ENCODE measurements at places on chromosomes 5 and 9. TPM values are rescaled to one million over a fixed set of nuclear protein-coding genes. Genes with fewer than 3 reads are reported as not detected.
A peak's percentile ranks its signal among the peaks of the same experiment; 100 is the strongest.

The PCDHB4 gene
- 1.3 TPM for total RNA-seq

- no peaks in the 10 kb centered on the region for H3K36me3 ChIP-seq
- peak; percentile 44 for DNase-seq
- H3K27ac ChIP-seq, result no peak overlapping the region
- no peak overlapping the region for H3K4me3 ChIP-seq
- H3K4me1 ChIP-seq, result no peaks in the 10 kb centered on the region
Observed at GRCh38 chr9:113520109-113520642, 56.6 kb downstream of the RGS3 start.

DNA sequence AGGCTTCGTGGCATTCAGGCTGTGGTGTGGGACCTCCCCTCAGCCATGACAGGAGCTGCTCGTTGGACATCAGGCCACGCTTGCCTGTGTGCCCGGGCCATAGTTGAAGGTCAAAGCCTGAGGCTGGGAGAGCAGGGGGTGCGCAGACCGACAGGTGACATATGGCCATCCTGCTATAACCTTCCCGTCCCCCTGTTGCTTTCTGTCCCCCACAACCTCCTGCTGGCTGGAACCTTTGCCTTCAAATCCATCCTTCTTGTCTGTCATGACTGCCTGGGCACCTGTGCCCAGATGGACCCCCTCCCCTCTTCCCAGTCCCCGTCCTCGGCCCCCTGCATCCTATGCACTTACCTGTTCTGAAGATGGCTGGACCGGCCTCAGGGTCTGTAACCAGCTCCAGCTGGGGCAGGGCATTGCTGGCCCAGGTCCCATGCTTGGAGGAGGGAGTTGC is 83.2 kb downstream of the WNK2 start:
- H3K27me3 ChIP-seq, result peaks cover 26% of the 10 kb centered on the region
- no peaks in the 10 kb centered on the region for H3K36me3 ChIP-seq
- no peak overlapping the region for H3K27ac ChIP-seq
- no peak overlapping the region for H3K4me3 ChIP-seq
- H3K4me1 ChIP-seq, result no peaks in the 10 kb centered on the region

DNA sequence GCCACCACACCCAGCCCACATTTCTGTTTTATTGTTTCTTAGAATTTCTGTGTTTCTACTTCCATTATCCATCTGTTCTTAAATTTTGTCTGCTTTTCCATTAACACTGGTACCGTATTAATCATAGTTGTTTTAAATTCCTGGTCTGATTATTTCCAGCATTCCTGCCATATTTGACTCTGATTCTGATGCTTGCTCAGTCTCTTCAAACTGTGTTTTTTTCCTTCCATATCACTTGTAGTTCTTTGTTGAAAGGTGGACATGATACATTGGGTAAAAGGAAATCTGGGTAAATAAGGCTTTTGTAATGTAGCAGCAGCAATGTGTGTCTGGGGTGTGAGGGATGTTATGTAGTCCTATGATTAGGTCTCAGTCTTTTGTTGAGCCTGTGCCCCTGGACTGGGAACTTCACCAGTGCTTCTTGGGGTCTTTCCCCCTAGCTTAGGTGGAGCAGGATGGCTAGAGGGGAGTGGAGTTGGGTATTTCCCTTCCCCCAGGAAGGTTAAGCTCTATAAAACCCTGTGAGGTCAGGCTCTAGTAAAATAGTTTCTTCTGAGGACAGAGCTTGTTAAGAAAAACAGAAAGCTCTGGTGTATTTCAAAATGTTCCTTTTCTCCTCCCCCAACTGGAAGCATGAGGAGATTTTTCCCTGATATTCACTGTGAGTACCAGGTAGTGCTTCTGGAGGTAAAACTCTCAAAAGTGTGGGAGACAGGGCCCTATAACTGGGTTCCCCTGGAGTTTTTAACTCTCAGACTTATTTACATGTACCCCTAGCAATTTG is 10.1 kb upstream of the TMOD1 start:
- no peak for DNase-seq
- no peak overlapping the region for H3K4me3 ChIP-seq
- H3K36me3 ChIP-seq, result peaks cover 2% of the 10 kb centered on the region
- H3K27ac ChIP-seq, result no peak overlapping the region
- H3K27me3 ChIP-seq, result no peaks in the 10 kb centered on the region
- no peaks in the 10 kb centered on the region for H3K4me1 ChIP-seq

DNA sequence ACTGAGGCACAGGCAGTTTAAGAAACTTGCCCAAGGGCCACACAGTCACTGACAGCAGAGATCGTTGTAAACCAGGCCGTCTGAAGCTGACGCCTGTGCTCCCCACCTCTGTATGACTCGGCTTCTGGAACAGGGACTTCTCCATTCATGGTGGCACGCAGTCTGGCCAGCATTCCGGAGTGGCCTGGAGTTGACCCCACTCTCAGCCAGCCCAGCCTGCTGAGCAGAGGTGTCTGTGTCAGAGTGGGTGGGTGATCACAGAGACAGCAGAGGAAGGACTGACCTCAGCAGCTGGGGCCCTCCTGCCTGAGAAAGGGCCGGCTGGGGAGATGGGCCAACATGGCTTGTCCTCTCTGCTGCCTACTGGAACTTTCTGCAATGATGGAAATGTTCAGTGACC is 12.6 kb downstream of the LRSAM1 start:
- peaks cover 67% of the 10 kb centered on the region for H3K36me3 ChIP-seq
- H3K4me1 ChIP-seq, result no peaks in the 10 kb centered on the region
- H3K4me3 ChIP-seq, result no peak overlapping the region

GRCh38 chr5:76190356-76190755 is 107.2 kb downstream of the SV2C start:
- no peak overlapping the region for H3K4me3 ChIP-seq
- no peaks in the 10 kb centered on the region for H3K4me1 ChIP-seq
- no peak overlapping the region for H3K27ac ChIP-seq
- no peak for DNase-seq
- peaks cover 49% of the 10 kb centered on the region for H3K27me3 ChIP-seq

The EIF4E1B gene
- not detected for total RNA-seq

Measured in MCF 10A (cell line).